ENCODE measurements at places on chromosomes 2 and 18.

DNA sequence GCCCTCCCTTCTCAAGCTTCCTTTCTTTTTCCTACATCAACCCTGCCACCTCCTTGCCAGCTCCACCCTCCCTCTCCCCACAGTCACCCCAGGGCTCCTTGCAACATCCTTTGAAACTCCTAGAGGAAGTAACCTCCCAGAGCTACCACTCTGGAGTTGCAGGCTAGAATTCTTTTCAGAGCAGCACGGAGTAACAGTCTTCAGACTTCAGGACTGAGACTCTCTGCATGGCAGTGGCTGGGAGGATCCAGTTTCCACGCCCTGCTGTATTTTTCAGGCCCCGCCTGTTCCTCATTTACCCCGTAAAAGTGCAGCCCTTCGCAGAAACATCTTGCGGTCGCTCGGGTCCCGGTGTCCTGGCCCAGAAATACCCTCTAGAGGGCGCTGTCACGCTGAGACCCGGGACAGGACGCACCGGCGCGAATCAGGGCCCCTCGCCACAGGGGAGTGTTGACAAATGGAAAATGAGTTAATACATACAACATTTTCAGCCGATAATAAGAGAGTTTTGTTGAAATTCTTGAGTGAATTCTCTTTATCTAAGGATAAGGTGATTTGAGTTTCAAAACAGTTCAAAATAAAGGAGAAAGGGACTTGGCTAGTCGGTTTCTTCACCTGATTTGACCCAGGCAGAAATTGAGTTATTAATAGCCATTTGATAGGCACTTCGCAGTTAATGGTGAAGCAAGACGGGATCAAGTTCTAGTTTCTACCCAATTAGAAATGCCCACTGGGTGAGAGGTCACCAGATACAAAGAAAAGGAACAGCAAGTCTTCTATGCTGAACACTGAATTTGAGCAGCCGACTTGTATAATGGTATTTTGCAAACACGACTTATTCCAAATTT lies 18.5 kb upstream of the NTSR2 start:
- DNase-seq: peak; percentile 76

GRCh38 chr2:197181491-197181890 lies 129.1 kb downstream of the ANKRD44 start:
- no peak for DNase-seq

DNA sequence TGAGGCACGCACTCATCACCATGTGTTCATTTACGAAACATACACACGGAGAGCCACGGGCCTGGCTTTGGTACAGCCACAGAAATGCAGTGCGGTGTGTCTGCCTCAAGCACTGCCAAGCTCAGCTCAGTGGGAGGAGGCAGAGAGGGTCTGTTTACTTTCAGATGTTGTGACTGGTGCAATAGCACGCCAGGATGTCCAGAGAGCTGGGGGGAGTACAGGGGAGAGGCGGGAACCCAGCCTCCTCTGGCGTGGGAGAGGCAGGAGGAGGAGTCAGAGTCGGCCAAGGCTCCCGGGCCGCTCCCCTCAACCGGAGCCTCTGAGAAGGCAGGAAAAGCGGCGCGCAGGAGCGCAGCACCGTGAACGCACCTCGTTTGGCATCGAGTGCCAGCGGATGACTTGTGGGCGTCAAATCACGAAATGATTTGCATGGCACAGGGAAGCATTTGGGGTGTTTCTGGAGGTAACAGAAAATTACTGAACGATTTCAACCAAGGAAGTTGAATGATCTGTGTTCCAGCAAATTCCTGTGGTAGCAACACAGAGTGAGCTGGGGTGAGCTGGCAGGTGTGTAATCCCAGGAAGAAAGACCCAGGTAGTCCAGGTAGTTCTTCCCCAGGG lies 143.0 kb downstream of the ZNF516 start:
- no peak for DNase-seq

- no peak for DNase-seq
Measured at GRCh38 chr2:20456636-20457426, 10.0 kb downstream of the RHOB start.

- DNase-seq: no peak
Measured at GRCh38 chr2:159683817-159684216, 28.5 kb upstream of the MARCHF7 start.

GRCh38 chr2:192379736-192380135 lies 185.0 kb upstream of the TMEFF2 start:
- DNase-seq: no peak

DNA sequence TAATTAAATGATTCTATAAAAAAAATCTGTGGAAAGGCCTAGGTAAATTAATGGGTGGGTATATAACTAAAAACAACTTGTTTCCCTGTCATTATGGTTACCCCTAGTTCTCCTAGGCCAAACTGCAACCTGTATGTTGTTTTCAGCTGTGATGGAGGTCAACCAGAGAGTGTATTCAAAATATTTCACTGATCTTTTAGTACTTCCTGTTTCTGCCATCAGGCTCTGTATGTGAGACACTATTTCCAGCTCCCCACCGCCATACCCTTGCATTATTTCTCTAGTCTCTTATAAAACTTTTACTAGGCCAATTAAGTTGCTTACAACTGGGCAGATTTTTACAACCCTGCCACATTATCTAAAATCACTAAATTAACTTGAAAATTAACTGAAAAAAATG lies 21.0 kb upstream of the CDKL4 start:
- DNase-seq: no peak

DNA sequence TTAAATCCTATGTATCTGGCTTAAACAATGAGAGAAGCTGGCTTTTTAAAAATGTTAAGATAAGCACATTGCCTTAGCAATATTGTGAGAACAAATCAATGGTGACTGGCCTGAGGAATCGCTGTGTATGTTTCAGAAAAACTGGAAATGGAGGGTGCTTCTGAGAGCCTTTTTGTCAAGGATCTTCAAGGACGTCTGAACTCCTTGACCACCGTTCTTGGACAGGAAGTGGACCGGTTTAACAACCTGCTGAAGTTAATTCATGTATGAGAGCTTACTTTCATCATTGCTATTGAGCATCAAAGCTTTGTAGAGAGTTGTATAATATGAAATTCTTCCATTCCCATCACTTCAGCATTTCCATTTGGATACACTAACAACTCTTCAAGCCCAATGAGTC lies 72.6 kb downstream of the TRABD2A start:
- DNase-seq: no peak

DNA sequence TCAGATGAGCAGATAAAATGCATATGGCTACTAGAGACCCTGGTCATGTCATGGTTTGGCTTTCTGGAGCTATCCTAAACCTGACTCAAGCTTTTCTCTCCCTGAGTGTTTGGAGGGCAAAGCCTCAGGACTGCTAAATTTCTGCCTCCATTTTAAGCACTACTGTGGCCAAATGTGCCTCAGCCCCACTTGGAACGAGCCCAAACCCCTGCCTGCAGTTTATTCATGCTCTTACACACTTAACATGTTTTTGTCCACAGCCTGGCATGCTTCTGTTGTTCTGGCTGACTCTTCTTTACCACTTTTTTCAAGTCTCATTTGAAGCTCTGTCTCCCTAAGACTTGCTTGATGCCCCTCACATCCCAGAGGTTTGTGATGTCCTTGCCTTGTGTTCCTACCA lies 24.7 kb downstream of the MGAT5 start:
- no peak for DNase-seq

- DNase-seq: no peak
Measured at GRCh38 chr2:111662771-111663470, 221.1 kb downstream of the ANAPC1 start.

- no peak for DNase-seq
Measured at GRCh38 chr2:238713198-238713826, 134.6 kb upstream of the TWIST2 start.

All from activated gamma-delta T cell treated with Interleukin-2 at 50 U/mL for 16 hours (primary cell).